ENCODE measurements at places on chromosomes 1 and 21.

DNA sequence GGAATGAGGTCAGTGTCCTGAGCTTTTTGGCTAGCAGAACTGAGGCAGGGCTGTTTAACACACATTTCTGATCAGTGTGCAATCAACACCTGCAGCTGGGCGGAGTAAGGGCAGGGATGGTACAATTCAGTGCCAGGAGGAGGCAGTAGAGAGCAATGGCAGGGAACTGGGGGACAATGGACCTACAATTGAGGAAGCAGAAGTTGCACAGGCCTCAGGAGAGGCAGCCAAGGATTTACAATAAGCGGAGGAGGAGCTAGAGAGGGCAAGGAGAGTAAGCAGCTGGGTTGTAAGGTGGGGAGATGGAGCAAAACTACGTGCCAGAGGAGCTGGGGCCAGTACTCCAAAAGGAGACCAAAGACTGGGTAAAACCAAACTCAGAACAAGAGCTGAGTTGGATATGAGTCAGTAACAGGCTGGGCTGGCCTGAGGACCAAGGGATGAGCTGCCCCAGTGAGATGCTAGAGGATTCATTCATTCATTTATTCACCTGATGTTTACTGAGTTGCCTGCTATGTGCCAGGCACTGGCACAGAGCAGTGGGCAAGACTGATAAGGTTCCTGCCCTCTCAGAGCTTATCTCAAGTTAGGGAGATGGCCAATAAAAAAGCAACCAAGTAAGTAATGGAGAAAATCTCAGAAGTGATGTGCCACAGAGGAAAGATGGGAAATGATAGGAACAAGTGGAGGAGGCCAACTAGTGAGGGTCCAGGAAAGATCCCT is 10.4 kb upstream of the GALE start:
- DNase-seq: no peak

- no peak for DNase-seq
These were observed 9.3 kb downstream of the ATP1A2 start for GRCh38 chr1:160124705-160125478.

GRCh38 chr21:31414263-31415000 is 70.4 kb upstream of the TIAM1 start:
- DNase-seq: no peak

DNA sequence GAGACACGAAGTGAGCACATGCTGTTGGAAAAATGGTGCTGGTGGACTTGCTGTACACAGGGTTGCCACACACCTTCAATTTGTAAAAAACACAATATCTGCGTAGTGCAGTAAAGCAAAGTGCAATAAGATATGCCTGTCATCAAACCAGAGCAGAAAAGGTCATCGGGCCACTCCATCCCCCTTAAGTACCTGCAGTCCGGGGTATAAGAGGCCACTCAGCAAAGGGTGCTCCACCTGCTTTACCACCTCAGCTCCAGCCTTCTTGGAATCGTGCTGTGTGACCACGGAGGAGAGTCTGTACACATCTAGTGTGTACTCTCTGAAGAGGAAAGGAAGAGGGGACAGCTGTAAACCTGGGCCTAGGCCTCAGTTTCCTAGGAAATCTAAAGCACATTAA is 10.9 kb downstream of the YARS1 start:
- DNase-seq: no peak

DNA sequence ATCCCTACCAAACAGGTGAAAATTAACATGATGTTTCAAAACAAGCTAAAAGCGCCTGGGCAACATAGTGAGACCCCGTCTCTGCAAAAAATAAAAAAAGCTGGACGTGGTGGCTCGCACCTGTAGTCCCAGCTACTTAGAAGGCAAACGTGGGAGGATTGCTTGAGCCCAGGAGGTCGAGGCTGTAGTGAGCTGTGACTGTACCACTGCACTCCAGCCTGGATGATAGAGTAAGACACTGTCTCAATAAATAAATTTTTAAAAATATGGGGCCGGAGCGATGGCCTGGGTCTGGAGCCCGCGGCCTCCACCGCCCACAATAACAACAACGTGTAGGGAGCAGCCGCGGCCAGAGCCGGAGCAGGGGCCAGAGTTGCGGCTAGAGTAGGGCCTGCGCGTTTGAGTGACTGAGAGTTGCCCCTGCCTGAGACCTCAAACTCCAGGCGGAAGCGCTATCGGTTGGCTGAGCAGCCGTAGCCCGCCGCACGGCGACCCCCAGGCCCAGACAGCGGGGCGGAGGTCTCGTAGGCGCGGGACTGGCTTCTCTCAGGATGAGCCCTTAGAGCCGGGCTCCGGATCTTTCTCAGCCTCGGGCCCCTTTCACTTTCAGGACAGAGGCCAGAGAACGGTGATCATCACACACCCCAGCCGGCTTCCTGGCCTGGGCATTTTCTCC is 41.4 kb downstream of the ZMYM1 start:
- no peak for DNase-seq

GRCh38 chr1:27523337-27524020 is 33.5 kb upstream of the WASF2 start:
- no peak for DNase-seq

DNA sequence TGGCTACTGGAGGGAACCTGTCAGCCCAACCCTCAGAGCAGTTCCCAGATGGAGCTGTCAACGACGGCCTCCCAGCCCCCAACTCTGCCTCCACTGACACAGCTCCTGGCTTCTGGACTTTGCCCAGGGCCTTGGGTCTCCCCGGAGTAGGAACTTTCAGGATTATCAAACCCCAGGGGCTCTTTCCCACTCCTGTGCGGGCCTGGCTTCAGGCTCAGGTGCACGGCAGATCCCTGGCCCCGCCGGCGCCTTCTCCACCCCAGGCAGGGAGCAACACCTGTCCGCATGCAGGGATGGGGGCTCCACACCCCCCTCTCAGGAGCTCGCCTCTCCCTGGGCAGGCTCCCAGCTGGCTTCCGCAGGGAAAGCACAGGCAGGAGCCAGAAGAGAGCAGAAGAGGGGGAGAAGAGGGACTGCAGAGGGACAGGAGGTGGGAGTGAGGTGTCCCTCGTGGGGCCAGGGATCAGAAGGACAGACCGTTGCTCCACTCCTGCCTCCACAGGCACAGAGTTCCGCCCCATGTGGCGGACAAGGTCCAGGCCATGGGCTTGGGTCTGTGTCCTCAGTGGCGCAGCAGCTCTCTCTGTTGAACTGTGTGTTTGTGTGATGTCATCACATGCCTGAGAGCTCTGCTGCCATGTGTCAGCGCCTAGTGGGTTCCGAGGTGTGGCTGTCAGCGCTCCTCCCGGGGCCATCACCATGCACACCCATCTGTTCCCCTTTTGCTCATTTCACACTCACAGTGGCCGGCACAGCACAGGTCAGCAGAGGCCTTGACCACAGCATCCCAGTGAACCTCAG is 107.7 kb downstream of the PDE9A start:
- peak; percentile 33 for DNase-seq

GRCh38 chr1:241485145-241485544 is 34.4 kb downstream of the FH start:
- DNase-seq: no peak

GRCh38 chr1:69491416-69491815 is 76.3 kb upstream of the LRRC7 start:
- DNase-seq: no peak

DNA sequence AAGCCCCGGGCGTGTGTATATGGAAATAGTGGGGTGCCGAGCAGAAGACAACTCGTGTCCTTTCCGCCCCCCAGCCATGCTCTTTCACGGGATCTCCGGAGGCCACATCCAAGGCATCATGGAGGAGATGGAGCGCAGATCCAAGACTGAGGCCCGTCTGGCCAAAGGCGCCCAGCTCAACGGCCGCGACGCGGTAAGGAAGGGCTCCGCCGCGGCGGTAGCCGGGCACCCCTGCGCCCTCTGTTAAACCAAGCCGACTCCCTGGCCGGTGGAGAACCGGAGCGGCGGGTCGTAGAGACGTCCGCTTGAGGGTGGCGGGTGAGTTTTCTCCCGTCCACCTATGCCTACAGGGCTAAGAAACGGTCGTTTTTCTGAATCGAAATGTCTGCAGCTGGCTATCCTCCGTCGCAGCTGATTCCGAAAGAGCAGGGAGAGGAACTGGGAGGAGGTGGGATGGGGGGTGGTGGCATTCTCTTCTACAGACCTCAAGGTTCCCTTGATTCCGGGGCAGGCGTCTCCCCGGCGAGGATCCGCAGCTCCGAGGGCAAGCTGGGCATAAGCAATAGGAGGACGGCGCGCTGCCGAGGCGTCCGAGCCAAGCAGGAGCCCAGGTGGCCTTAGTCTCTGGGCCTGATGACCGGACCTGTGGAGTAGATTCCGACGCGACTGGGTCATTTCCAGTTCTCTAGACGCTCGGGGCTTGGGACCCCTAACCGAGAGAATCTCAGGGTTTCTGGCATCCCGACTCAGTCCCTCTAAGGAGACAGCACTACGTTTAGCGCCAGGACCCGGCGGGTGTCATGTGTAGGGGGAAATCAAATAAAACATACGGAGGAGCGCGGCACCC is 856 bp downstream of the LHX9 start:
- no peak for DNase-seq

GRCh38 chr1:110185181-110185580 is 24.9 kb upstream of the KCNC4 start:
- peak; percentile 92 for DNase-seq

- no peak for DNase-seq
These were observed 27.6 kb upstream of the BCAS2 start for GRCh38 chr1:114609026-114609425.

DNA sequence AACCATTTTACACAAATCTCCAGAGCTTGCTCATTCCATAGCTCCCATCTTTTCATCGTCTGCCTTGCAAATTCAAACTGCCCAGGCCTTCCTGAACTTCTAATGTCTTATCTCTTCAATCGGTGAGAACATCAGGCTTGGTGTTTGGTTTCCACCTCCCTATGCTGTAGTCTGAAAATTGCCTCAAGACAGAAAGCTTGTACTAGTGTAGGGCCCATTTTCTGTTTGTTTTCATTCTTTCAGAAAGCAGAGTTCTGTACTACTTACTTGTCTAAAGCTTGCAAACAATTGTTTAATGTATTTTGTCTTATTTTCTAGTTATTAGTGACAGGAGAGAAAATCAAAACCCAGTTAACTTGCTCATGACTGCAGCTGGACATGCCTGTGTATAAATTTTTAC is 16.8 kb downstream of the HOOK1 start:
- DNase-seq: no peak

DNA sequence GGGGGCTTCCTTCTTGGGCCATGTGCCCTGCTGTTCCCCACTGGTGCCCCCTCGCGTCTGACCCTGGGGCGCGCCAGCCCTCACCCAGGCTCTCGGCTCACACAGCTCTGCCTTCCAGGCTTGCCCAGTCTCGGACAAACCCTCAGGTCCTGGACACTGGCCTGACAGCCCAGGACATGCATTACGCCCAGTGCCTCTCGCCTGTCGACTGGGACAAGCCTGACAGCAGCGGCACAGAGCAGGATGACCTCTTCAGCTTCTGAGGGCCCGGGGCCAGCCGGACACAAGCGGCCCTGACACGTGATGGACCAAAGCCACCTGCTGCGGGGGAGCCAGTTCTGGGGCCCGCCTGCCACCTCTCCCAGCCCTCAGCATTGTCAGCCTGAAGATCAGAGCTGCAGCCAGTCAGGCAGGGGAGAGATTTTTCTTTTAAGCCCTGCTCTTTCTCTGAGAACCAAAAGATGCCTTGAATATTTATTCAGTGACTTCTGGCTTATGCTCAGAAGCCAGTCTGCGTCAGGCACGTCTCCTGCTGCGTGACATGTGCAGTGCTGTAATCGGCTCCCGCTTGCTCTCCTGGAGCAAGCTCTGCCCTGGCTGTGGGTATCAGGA is 23.4 kb downstream of the LDLRAP1 start:
- DNase-seq: peak; percentile 77

DNA sequence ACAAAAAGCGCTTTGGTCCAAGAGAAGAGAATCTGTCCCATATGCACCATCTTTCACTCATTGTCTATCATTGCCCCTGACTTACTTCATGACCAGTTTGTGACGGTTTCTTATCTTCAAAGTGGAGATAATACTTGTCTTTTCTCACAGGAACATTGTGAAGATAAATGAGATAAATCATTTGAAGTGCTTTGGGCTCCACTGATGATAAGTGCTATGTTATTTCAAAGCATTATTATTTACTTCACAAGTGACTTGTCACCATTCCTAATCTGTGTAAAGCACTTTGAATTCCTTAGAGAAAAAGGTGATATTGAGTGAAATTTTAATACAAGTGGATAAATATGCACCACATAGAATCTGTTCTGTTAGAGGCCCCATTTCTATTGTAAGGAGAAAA is 731.6 kb upstream of the PTBP2 start:
- DNase-seq: no peak

GRCh38 chr1:70866542-70867264 is 180.9 kb downstream of the PTGER3 start:
- DNase-seq: no peak

GRCh38 chr1:184805667-184806295 is 51.1 kb upstream of the EDEM3 start:
- peak; percentile 80 for DNase-seq

GRCh38 chr21:34100790-34101189 is 27.4 kb downstream of the MRPS6 start:
- no peak for DNase-seq

DNA sequence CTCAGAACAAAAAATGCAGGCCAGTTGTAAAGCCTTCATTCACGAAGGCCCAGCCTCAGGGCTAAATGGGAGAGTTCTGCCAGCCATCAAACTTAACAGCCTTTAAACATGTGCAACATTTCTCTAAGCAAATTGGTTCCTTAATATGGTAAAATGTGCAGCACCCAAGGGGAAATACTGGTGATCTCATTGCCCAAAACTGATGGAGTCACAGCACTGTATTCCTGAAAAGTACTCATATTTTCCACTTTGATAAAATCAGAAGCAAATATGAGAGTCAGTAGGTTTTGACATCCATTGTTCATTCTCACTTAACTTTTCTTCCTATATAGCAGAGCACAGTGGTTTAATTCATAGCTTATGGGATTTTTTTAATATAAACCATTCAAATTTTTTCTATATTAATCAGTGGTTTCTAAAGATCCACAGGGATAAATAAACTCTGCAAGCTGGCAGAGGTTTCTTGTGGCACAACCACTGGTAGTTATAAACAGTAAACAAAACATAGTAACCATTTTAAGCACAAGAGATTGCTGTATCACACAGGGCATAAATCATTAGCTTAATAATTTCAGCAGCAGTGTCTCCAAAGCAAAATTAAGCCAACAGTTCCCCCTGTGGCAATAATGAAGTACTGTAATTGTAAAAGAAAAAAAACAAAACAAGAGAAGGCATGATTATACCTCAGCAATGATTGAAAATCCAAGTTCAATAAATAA is 106.9 kb upstream of the LYPLAL1 start:
- DNase-seq: no peak

GRCh38 chr1:232921381-232921780 is 29.0 kb upstream of the NTPCR start:
- no peak for DNase-seq

GRCh38 chr1:46522969-46523320 is 28.5 kb downstream of the KNCN start:
- DNase-seq: no peak

DNA sequence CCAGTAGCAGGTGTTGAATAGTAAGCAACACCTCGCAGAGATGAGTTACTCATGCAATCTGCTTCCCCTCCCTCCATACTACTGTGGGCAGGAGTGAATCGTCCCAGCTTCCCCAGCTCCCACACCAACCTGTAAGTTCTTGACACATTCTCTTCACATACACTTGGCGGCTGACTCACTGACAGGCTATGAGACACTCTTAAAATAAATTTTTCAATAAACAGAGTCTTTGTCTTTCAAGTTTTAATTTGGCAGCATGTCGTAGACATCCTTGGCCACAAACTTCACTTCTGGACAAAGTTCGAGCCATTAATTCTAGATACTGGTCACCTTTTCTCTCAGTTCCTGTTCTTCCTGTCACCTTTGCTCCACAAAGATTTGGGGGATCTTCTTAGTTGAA is 290.7 kb downstream of the TM2D1 start:
- no peak for DNase-seq

Measured in SHP77 (cell line).